ENCODE measurements at places on chromosomes 5 and 9.

DNA sequence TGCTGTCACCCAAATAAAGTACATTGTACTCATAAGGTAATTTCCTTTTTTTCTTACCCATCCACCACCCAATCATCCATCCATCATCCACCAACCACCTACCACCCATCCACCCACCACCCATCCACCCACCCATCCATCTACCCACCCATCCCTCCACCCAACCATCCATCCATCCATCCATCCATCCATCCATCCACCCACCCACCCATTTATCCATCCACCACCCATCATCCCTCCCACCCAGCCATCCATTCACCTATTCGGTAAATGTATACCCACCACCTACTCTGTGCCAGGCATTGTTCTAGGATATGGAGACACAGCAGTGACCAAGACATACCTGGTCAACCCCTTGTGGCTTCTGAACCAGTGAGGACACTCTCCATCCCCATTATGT, 25.1 kb downstream of the MGAT1 start:
- no peak for DNase-seq

DNA sequence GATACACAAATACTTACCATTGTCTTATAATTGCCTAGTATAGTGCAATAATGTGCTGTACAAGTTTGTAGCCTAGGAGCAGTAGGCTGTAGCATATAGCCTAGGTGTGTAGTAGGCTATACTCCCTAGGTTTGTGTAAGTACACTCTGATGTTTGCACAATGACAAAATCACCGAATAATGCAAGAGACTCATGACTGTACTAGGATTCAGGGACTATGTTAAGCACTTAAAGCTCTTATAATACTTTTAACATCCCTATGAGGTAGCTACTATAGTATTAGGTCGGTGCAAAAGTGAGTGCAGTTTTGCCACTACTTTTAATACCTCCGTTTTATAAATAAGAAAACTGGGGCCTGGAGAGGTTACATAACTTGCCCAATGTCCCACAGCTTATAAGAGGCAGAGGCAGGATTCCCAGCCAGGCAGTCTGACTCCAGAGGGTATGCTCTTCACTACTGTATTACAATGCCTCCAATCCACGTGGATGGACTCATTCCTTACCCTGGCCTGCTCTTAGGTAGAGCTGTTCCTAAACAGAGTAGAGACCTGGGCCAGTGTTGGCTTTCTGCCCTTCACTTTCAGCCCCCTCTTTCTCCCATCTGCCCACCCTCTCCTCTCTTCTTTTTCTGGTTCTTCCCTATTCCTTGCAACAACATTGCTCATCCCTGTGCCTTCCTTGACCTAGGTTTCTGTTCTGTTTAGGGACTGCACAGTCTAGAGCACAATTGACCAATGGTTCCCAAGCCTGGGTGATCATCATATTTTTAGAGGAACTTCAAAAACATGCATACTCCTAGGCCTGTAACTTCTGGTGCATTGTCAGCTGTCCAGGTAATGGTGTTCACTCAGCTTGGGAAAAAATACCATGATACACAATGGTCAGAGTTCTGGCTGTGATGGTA, 114.0 kb downstream of the CARTPT start:
- DNase-seq: no peak

DNA sequence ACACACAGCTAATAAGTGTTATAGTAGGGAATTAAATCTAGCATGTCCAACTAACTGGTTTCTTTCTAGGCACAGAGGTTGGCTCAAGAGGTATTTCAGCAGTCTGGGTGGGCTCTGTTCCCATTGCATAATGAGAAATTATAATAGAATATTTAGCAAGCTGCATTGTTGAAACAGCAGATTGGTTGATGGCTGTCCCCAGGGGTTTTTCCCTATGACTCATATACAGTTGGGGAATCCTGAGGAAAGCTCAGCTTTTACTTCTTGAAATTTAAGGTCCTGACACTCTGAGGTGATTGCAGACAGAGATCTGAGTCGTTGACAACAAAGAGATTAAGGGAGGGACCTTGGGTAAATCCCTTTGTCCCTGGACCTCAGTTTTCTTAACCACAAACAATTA, 38.3 kb upstream of the TNFSF8 start:
- DNase-seq: no peak

DNA sequence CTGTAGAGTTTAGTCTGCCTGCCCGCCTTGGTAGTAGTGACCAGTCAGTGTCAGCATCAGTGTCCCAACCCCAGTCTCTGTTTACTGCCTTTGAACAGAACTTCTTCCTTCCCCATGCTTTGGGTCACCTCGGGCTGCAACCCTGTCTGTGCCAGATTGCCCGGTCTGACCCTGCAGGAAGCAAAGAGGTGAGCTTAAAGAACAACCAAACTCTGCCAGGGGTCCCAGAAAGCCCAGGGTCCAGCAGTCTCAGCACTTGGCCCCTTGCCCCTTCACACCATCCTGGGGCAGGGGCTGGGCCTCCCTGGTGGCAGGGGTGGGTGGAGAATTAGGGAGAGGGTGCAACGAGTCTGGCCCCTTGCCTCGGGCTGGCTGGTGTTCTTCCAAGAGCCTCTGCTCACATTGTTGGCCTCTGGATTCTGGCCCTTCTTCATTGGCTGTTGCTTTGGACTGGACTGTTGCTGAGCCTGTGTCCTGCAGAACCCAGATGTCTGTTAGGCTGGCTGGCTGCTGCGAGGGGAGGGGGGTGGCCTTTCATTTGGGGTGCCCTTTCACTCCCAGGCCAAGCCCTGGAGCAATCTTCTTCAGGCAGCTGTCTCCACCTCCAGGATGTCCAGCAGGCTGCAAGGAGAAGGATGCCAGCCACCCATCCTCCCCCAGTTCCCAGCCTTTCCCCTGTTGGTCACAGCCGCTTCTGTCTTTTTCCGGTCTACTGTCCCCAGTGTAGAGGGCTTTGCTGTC, 51.2 kb downstream of the SAR1B start:
- no peak for DNase-seq

DNA sequence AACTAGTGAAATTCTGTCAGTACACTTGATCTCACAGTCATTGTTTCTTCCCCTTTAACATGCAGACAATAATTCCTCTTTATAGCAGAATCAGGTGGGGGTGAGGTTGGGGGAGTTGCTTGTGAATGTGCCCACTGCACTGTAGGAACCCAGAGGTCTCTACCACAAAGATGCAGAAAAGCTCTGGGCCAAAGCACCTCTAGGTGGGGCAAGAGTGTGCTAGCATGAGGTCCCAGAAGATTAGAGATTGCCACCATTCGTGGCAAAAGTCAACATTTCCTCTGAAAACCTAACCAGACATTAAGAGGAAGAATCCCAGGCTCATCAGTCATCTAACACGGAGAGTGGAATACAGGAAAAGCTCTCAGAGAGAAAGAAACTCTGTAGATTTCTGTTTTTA, 74.5 kb downstream of the PTCD2 start:
- DNase-seq: no peak

DNA sequence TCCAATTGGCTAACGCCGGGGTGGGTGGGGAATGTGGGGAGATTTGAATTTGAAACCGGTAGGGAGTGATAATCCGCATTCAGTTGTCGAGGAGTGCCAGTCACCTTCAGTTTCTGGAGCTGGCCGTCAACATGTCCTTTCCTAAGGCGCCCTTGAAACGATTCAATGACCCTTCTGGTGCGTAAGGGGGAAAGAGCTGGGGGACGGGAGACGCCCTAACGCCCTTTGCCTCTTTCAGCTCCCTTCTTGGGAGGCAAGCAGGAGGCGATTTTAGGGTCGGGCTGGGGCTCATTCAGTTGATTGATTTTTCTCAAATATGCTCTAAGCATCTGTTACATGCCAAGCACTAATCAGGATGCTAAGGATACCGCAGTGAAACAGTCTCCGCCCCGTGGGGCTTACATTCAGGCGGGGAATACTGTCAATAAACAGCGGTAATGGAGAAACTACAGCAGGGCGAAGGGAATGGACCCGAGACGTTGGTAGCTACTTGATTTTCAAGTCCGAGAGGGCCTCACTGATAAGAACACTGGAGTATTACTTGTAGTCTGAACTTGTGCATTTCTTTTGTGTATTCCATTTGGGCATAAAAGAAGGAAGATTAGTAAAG, at the start of gene HMMR:
HMMR (plus strand) TSS at position 71 of the 610 bp plus-strand sequence; CDS start at position 132, 61 bp downstream.
- DNase-seq: no peak

- DNase-seq: no peak
These were observed 49.3 kb downstream of the COL15A1 start for GRCh38 chr9:98992885-98993569.

GRCh38 chr5:89042746-89043145, 159.8 kb upstream of the MEF2C start:
- no peak for DNase-seq

- no peak for DNase-seq
These were observed 233.8 kb downstream of the GADD45G start for GRCh38 chr9:89838621-89839020.

GRCh38 chr5:109788596-109788995, 98.9 kb downstream of the MAN2A1 start:
- DNase-seq: no peak

DNA sequence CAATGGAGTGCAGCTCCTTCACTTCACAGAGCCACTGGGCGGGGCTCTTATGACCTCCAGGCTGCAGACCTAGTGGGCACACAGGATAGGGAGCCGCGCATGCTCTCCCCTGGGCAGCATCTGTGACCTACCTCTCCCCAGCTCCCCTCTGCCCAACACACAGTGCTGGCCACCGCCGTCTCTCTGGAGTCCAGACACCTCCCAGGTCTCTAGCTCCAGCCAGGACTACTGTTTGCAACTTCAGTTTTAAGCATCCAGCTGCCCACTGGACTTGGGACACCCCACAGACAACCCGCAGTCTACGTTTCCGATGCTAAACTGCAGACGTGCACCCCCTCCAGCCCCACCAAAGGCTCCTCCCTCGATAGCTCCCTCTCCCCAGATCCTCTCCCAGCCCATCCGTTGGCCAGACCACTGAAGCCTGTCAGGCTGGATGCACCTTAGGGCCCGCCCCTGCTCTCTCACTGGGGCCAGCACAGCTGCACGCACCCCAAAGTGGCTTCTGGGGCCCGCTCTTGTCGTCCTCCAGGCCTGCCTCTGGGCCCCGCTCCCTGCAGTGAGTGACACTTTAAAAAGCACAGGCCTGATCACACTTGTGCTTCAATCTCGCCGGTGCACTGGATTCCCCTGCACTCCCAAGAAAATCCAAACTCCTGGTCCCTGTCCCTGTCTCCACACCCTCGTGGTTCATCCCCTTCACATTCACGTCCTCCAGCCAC, 11.3 kb downstream of the FLT4 start:
- no peak for DNase-seq

GRCh38 chr9:128098297-128099230, 29.0 kb downstream of the PTGES2 start:
- peak; percentile 68 for DNase-seq
